ENCODE measurements at places on chromosomes 1 and 21.

DNA sequence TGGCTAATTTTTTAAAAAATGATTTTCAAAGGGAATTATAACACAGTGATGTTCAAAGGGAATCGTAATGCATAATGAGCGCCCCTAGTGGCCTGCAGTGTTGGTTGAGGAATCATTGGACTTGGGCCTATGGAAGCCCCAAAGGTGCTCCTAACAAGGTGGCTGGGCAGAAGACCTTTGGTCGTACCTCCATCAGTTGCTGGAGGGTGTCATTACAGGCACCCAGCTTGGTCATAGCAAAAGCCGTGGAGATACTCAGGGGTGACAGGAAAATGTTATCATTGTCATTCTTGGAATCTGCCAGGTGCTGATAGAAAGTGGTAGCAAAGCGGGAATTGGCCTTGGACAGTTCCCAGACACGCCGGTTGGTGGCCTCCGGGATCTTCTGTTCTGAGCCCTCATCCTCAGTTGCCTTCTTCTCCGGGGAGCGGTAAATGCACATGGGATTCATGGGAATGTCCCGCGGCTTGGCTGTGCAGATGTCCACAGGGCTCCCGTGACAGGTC lies 2.7 kb downstream of the SERPINC1 start:
- DNase-seq = peak; percentile 23

DNA sequence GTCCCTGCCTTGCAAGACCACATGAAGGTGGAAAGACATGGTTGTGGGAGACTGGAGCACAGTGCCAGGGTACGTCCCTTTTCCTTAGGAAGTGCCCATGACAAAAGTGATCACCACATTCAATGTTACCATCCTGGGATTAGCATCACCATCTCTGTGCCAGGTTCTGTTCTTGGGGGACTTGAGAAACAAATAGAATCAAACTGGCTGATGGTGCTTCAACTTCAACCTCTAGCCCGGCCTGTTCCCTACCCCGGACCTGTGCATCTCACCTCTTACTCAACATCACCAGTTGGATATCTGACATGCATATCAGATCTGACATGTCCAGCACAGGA lies 153.3 kb downstream of the GRIK3 start:
- no peak for DNase-seq

DNA sequence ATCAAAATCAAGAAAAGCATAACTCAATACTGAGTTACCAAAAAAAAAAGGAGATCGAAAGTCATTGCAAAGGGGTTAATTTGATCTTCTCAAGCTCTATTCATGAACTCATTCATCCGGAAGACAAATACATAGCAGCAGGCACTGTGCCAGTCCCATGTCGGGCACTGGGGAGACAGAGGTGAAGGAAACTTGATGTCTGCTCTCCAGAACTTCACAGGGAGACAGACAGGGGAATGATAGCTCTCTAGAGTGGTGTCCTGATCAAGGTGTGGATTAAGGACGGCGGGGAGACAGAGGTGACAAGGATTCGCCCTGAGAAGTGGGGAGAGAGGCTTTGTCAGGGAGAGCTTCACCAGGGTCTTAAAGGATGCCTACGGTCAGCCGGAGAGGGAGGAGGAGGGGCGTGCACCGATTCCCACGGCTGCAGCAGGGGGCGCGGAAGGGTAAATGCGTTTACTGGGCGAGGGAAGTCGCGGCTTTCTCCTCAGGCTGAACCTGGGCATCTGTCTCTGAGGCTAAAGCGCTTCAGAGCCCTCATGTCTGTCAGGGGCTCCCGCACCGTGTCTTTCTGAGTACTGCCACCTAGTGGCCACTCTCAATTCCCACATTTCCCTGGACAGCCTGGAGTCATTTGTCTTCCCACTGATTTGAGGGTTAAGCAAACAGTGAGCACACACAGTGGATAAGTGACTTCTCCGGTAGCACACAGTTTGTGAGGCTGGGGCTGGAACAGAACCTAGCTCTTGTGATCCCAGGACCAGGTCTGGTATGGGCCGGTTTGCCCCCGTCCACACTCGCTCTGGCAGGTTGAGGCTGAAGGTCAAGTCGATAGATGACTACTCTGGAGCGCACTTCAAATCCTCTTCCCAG lies 152.8 kb downstream of the TENT5C start:
- peak; percentile 83 for DNase-seq

- DNase-seq = no peak
Observed at GRCh38 chr21:40732253-40733023, 114.5 kb downstream of the DSCAM start.

DNA sequence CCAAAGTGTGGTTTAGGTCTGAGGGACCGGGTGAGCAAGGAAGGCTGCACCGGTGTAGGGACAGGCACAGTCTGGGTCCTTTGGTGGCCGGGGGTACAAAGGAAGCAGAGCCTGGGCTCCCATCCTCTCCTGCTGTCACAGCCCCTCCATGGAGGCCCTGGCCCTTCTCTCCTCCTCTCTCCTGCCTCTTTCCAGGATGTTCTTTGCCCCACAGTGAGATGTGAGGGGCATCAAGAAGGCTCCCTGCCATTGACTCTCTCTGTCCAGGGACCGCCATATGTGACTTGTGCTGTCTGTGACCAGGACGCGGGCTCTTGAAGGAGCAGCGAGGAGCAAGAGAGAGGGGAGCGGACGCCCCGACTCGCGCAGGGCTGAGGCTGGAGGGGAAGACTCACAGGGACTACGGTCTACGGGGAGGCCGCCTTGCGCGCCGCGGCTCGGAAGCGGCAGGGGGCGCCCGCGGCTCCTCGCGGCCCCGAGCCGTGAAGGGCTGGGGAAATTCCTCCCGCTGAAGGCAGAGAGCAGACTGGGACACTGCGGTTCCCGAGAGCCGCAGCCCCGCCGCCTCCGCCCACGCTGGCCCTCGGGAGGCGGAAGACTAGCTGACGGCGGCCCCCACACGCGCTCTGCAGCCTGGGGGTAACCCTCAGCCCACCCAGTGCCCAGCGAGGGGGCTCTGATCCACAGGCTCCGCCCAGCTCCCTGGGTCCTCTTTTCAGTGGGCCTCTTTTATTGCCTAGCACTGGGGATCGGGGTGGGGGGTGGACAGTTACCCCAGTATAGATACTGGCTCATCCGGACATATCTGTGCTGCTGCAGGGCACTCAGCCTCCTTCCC lies 40.8 kb downstream of the MAB21L3 start:
- peak; percentile 80 for DNase-seq

- DNase-seq = no peak
Observed at GRCh38 chr1:147791876-147792275, 31.5 kb upstream of the GJA5 start.

GRCh38 chr21:30233228-30234020 lies 17.5 kb upstream of the CLDN8 start:
- no peak for DNase-seq

GRCh38 chr1:172383536-172383935 lies 36.9 kb upstream of the C1orf105 start:
- no peak for DNase-seq

DNA sequence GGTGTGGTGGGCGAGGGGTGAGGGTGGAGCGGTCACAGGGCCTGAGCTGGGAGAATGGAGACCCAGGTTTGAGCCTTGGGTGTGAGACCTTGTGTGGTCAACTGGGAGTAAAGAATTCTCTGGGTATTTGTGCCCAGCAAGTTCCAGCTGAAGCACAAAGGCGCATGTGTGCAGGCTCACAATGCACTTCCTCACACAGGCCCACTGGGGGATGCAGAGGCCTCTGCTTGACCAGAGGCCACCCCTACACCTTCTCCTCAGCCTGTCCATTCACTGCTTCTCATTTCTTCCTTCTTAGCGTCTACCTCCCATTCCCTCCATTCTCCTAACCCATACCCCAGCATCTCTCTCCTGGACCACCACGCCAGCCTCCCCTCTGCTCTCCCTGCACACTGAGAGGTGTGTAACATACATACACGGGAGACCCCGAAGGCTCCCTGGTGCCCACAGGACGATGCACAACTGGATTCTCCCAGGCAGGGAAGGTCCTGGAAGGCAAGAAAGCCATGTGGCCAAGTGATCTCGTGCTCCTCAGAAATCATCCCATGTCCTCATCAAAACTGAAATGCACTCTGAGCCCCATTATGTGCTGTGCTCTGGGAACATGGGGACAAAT lies 12.3 kb upstream of the TTC39A start:
- no peak for DNase-seq

DNA sequence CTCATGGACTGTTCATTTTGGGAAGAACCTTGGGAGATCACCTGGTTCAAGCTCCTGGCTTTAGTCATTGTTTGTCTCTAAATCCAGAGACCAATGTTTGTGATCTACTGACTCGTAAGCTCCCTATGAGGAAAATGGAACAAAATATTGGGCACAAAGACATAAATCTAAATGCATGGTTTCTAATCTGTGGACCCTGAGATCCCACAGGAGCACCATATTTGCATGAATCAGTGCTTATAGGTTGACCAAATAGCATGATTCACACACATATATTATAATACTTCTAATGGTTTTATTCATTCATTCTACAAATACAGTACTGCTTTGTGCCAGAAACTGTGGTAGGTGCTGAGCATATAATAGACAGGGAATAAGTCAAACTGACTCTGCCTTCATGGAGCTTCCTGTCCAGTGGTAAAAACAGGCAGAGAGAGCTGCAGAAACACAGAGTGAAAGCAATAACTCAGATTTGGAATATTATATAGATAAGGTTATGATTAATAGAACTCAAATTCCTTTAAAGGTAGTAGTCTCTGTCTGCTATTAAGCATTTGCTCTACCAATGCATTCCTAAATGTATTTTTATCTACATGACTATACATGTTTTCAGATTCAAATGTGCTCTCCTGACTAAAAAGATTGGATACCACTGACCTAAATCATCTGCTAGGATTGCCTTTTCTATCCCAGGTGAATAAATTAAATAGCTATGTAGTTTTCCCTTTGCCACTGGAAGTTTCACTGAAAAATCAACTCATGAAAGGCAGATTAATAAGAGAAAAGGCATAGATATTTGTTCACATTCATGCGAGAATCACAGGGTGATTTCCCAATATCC lies 198.6 kb upstream of the CAMK1G start:
- DNase-seq = no peak

DNA sequence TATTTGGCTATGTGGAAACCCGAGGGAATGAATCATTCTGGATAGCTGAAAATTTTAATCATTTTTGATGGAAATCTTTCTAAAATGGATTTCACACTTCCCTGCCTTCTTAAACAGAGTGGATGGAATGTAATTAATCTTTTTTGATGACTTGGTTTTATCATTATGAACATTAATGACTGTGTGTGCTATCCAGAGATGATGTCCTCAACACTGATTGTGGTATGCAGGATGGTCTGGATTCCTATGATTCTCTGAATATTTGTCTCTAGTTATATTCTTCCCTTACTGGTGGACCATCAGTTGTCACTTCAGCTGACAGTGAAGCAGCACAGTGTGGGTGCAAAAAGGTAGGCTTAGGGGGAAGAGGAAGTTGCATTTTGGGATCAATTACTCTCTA lies 513.5 kb downstream of the LMO4 start:
- DNase-seq = no peak

DNA sequence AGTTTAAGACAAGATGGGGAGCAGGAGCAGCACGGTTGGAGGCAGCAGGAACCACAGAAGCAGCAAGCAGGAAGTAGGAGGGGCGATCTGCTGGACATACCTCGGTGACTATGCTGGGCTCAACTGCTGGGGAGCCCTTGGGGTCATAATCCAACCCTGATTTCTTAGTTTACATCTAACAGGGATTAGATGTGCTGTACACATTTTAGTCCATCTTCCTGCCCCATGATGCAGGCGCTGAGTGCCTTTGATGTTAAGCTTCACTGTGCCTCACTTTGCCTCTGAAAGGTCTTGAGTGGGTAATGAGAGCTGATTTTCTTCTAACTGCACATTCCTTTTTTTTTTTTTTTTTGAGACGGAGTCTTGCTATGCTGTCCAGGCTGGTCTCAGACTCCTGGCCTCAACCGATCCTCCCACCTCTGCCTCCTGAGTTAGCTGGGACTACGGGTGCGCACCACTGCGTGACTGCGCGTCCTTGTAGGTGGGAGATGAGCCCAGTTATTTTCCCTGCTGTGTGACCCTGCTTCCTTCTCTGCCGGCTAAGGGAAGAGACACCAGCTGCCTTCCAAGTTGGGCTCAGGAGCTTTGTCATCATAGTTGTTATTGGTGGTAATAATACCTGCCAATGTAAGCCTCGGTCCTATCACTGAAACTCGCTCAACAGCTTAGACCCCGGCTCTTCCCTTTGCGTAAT lies 1.1 kb upstream of the RCAN3 start:
- no peak for DNase-seq

DNA sequence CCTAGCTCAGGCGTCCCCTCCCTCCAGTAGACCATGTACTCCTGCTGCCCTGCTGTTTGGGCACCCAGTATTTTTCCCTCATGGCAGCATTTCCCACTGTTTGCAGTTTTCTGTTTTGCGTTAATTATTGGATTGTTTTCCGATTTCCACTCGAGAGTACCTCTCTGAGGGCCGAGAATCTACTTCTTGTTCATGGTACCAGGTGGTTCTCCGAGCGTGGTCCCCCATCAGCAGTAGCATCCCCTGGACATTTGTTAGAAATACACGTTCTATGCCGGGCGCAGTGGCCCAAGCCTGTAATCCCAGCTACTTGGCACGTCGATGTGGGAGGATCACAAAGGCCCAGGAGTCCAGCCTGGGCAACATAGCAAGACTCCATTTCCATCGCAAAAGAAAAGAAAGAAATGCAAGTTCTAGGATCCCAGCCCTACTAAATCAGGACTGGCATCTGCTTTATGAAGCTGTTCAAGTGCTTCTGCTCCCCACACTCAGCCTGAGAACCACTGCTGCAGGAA lies 690 bp downstream of the RRP1 start:
- no peak for DNase-seq

DNA sequence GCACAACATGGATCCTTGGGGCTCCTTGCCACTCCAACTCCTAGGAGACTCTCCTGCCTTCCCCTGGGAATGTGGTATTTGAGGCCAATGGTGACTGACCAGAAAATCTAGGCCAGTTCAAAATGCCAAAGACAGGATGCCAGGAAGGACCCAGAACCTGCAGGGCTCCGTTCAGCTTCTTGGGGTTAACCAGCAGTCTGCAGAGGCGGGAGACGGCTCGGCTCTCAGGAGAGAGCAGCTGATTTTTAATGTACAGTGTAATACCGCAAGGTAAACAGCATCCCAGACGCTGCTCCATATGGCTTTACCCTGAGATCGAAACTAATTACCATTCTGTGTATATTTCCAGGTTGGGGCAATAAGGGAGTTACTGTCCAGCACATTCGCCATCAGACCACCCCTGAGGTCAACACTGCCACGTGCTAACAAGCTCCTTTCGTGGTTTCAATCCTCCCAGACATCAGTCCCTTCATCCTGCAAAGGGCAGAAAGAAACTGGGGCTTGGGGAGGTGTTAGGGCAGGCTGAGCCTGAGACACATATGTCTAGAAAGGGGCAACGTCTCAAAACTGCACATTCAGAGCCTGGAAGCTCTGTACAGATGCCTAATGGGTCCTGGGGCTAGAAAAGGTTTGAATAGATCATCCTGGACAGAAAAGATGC lies 16.7 kb downstream of the ITPKB start:
- no peak for DNase-seq

DNA sequence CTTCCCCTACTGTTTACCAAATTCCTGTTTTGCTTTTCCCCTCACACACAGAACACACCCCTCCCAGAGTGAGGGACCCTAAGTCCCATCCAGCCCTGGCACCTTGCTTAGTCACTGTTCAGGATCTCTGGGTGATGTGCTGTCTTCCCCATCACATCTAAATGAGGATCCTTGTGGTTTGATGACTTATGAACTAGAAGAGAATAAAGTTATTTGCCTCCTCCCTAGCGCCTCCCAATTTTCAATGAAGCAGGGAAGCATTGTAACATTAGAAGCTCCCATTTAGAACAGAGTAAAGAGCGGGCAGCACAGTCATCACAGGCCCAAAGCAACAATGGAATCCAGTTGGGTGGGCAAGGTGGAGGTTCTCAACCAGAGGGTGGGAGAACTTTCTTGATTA lies 27.0 kb downstream of the DISC1 start:
- DNase-seq = no peak

GRCh38 chr1:227356620-227357146 lies 38.4 kb upstream of the CDC42BPA start:
- peak; percentile 82 for DNase-seq
